Fibroblast of skin of right quadriceps (primary cell): ENCODE measurements at places on chromosomes 3 and 15.

DNA sequence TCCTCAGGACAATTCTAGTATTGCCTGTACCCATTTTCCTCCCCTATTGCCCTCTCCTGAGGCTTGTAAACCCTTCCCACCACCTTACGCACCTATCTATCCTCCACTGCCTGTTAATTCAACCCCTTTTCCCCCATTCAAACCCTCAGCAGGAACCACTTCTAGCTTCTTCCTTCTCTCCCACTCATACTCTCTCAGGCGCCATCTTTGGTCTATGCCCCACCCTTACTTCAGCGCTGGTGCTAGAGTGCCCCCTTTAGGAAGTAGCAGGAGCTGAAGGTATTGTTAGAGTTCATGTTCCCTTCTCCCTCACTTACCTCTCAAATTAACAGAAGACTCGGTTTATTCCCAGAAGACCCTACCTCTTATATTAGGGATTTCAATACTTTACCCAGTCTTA, 121.8 kb upstream of the NLGN1 start:
- no peak for DNase-seq

DNA sequence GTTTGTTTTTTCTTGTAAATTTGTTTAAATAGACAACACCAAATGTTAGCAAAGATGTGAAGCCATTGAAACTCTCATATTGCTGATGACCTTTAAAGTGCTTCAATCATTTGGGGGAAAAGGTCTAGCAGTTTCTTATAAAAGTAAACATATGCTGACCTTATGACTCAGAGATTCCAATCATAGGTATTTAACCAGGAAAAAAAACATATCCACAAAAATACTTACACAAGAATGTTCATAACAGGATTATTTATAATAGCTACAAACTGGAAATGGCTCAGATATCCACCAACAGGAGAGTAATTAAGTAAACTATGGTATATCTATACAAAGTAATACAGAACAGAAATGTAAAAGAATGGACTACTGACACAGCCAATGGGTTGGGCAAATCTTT, 27.1 kb upstream of the RORA start:
- no peak for DNase-seq

DNA sequence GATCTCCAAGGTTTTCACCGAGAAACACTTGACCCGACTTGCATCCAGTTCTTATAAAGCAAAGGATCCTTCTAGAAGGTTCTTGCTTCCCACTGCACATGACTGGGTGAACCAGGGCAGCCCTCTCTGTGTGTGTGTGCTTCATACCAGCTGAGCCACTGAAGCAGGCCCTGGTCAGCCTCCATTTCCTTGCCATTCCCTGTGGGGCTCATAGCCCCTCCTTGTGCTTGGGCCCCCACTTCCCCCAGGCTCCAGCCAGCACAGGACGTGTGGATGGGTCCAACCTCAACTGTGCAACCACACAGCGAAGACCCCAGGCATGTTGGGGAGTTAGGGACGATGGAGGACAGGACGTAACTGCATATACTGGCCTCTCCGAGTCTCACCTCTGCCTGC, 15.5 kb downstream of the KLF15 start:
- no peak for DNase-seq

GRCh38 chr15:40080847-40081246, 27.8 kb downstream of the BMF start:
- no peak for DNase-seq

DNA sequence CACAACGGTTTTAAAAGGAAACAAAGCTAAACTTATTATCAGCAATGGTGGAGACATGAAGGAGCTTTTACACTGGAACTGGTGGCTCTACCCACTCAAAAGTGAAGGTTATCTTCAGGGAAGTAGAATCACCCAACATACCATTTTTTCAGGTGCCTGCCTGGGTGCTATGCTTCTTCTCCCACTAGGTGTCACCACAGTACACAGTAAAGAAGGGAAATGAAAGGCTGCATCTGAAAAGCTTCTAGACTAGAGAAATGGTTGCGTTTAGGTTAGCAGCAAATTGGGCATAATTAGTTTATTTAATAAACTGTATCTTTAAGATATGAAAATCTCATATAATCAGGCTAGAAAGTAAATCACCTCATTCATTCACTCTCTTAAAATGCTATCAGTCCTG, 47.0 kb upstream of the SELENOK start:
- peak; percentile 46 for DNase-seq

GRCh38 chr3:154584974-154585373, 155.0 kb upstream of the GPR149 start:
- DNase-seq, result no peak

GRCh38 chr15:81575436-81576123, 201.6 kb upstream of the TMC3 start:
- peak; percentile 15 for DNase-seq
